ENCODE measurements at places on chromosomes 12 and 14.
A peak's percentile ranks its signal among the peaks of the same experiment; 100 is the strongest.

- no peak for DNase-seq
Observed at GRCh38 chr12:109527489-109528123, 45.7 kb downstream of the MMAB start.

DNA sequence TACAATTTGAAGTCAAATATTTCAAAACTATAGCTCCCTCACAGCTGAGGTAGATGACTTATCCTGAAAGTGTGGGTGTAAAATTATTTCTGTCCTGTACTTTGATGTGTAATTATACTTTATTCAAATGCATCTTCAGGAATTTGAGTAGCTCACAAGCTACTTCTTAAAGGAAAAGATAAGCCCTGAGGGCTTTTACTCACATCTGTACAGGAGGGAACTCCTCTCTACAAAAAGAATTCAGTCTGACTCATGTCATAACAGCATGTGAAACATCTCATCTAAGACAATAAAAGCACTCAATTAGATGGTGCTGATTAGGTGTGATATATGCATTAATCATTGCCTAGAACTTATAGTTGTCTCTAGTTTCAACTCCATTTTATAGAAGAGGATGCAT, 452.0 kb downstream of the PRKD1 start:
- no peak for DNase-seq

- no peak for DNase-seq
Observed at GRCh38 chr12:104469523-104469922, 12.8 kb downstream of the CHST11 start.

DNA sequence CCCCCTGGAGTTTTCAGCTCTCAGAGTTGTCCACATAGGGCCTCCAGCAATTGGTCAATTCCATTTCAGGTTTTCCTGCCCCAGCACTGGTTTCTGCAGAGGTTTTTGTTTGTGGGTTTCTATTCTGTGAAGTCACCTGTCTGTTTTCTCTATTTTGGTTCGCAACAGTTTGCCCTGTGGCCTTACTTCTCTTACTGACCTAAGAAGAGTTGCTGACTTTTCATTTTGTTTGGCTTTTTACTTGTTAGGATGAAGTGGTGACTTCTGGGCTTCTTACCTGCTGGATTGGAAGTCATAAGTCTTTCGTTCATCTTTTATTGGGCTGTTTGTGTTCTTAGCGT, 196.4 kb upstream of the PARP11 start:
- DNase-seq: no peak

GRCh38 chr12:92363295-92364146, 217.9 kb upstream of the BTG1 start:
- no peak for DNase-seq

DNA sequence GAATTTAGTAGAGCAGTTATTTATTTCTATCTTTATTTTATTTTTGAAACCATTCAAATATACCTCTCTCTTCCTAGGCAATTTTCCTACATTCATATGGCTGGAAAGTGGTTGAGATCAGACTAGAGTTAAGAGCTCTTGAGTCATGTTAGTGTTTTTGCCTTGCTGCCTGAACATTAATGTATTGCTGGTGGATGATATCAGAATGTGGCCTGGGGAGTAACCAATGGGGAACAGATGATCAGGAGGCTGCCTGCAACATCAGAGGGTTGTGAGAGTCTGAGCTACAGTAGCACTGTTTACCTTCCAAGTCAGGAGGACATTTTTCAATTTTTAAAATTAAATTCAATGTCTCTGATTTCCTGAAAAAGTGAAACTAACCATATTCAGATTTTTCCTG, 166.3 kb upstream of the TRHDE start:
- DNase-seq: no peak

DNA sequence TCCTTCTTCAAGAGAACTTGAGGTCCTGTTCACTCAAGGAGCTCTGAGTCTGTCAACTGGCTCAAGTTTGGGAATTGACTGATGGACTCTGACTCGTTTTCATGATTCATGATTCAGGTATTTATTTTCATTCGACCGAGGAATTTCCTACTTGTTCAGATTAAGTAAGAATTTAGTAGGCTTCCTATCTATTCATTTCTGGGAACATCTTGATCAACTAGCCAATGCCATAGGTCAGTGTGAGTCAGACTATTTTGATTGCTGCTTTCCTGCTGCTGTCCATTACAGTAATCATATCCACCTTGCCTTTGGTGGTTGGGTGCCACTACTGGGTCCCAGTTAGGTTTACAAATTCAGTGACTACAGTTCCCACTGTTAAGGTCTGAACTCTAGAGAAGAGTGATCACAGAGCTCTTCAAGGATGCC, 6.1 kb downstream of the FAM186A start:
- DNase-seq: peak; percentile 90

GRCh38 chr14:89899917-89900663, 54.4 kb downstream of the EFCAB11 start:
- no peak for DNase-seq

DNA sequence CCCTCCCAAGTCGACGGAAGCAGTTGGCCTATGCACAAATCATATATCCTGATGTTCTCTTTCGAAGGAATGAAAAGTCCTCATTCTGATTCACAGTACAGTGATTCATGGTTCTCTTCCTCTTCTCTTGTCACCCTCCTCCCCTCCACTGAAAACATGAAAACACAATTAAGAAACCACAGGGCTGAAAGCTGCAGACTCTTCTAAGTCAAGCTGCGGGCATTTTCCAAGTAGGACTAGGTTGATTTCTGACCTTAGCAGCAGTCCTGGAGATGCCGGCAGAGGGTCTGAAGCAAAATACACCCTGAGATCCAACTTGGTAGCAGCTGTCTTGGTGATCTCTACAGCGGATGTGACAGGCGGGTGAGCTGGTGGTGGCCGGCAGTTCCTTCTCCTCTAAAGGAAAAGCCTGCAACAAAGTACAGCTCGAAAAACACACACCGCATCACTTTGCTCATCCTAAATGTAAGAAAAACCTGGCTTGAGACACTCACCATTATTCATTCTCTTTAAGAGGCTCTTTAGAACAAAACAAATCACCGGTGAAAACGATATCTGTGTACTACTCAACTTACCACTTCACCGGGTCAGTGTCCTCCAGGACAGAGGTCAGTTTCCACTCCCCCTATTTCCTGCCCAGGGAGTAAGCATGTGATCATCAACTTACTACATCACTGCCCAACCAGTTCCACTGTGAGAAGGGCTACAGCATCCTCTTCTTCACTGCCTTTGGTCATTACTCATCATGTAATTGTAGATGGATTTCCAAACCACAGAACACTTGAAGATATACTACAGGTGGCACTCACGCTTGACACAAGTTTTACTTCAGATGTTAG, 6.0 kb downstream of the TMCC3 start:
- DNase-seq: peak; percentile 24

DNA sequence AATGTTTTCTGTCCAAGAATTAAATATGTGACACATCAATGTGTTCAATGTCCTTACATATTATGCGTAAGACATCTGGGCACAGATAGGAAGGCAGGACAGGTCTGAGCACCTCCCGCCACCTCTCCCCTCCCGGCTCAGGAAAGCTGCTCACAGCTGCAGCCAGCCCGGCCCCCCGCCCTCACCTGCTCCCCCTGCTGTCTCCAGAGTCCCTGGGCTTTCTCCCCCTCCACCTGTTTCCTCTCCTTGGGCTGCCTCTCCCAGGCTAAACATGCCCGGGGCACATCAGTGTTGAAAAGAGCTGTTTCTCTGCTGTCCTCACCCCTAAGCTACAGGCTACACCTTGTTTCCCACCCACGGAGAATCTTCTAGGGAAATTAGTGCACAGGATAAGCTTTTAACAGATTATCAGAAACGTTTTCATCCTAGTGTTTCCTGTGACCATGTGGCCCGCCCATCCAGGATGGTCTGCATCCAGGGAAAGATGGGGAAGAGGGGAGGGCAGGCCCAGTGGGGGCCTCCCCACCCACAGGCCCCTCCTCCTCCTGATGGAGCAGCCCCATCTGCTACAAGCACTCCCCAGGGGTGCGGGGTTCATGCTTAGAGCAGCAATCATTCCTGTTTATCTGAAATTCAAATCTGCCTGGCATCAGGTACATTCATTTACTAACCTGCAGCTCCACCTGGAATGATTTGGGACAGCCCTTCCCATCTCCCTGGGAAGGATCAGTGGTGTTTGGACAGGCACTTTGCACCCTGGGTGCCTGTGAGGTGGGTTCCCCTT, 273.8 kb upstream of the SFSWAP start:
- no peak for DNase-seq

DNA sequence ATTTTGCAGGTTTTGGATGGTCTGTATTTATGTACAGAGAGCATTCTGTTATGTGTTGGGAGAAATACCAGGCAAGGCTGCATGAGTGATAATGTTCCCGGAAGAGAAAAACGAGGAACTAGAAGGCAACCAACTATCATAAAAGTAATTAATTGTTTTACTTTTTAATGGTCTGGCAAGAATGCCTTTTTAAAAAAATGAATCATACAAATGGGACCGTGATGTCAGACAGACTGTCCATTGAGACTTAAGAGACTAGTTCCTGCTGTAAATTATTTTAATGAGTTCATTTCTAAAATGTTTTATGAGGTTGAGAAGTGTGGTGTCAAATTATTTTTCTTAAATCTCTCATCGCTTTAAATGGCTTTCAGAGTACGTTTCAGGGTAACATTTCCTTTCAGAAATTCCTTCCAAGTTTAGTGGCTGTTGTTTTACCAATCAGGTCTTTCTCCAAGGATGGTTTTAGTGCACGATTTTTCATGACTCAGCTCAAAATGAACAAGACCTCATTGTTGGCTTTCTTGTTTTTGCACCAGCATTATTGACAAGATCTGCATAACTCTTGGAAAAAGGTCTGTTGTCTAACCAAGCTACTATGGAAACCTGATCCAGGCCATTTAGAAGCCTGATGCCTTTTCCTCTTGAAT, 86.1 kb upstream of the ARHGAP5 start:
- DNase-seq: no peak

GRCh38 chr12:130655881-130656280, 60.2 kb downstream of the RIMBP2 start:
- no peak for DNase-seq

DNA sequence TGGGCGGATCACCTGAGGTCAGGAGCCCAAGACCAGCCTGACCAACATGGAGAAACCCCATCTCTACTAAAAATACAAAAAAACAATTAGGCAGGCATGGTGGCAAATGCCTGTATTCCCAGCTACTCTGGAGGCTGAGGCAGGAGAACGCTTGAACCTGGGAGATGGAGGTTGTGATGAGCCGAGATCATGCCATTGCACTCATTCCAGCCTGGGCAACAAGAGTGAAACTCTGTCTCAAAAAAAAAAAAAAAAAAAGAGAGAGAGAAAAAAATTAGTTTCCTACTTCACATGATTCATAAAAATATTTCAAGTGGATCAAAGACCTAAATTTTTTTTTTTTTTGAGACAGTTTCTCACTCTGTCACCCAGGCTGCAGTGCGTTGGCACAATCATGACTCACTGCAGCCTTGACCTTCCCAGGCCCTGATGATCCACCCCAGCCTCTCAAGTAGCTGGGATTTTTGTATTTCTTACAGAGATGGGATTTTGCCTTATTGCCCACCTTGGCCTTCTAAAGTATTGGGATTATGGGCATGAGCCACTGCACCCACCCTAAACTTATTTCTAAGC, 24.9 kb downstream of the FCF1 start:
- peak; percentile 39 for DNase-seq

DNA sequence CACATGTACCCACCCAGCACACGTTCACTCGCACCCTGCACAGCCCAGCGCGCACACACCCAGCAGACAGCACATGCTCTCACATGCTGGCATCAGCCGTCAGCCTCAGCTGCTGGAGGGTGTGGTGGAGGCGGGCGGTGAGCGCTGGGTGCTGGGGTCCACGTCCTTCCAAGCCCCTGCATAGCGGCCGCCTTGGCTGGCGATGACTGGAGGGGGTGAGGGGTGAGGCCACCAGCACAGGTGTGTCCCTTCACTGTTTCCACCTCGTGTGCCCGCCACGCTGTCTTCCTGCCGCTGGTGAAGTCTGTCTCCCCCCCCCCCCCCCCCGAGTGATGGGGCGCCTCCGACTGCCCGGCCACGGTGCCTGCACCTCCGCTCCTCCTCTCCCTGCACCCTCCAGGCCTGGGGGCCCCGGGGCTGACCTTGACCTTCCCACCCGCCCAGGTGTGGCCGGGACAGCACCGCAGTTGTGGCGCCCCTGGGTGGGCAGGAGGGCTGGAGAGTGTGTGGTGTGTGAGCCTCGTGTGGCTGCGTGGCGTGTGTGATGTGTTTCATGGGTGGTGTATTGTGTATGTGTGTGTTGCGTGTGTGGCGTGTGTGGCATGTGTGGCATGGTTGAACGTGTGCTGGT, 37.4 kb downstream of the NOC4L start:
- no peak for DNase-seq

GRCh38 chr12:78767264-78767981, 97.2 kb upstream of the SYT1 start:
- no peak for DNase-seq

DNA sequence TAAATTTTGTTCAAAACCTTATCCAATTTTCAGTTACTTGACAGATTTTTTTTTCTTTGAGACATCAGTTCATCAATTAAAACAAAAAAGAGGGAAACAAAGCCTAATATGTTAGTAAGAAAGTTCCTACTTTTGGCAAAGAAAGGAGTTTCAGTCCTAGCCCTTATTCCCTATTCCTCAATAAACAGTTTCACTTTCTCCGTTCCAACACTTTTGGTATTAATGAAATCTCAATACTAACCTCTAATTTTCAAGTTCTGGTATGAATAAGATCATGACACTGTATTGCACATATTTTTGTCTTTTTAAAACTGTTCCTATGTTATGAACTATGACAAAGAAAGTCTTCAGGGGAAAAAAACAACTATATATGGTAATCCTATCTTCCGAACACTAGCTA, 48.4 kb downstream of the RPS6KA5 start:
- no peak for DNase-seq

DNA sequence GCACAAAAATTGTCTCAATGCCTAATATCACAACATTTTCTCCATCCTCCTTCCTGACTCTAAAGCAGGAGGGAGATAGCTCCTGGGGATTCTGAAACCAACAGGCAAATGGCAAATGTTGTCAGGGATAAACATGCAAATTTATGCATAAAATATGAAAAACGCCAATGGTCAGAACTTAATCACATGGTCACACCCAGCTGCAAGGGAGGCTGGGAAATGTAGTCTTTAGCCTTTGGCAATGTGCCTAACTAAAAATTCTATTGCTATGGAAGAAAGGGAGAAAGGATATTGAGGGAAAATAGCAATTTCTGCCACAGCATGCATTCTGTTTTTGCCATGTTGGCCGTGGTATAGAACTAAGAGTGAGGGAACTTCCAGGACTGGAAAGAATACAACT, 11.7 kb upstream of the OASL start:
- DNase-seq: no peak

DNA sequence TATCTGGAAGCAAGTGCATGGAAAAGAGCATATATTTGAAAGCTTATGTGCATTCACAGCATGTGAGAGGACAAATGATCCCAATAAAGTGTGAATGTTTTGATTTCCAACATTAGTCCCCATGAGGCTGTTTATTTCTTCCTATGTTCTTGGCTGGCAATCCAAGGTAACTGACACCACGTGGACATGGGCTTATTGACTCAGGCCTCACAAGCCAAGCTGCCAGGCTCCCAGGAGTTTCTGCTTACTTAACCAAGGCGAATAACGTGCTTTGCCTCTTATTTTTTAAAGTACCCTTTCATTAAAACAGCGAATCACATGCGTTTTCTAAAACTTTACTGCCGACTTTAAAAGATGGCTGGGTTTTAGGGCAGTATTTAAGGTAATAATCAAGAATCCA, 441.7 kb downstream of the FUT8 start:
- no peak for DNase-seq

All from HS-27A (cell line).